HT-29 (cell line): ENCODE measurements at places on chromosomes 3 and 15. TPM values are rescaled to one million over a fixed set of nuclear protein-coding genes. Genes with fewer than 3 reads are reported as not detected.
A peak's percentile ranks its signal among the peaks of the same experiment; 100 is the strongest.

Gene ZBBX
- not detected in 2 replicates for total RNA-seq

Gene CGNL1
- 0.29 and 0.36 TPM in 2 replicates for total RNA-seq

Gene PRRT3
- 0.65 and 0.89 TPM in 2 replicates for total RNA-seq

Gene HSPBAP1
- 3.5 and 4.1 TPM in 2 replicates for total RNA-seq

Gene NXPE3
- total RNA-seq = 1.5 and 3.3 TPM in 2 replicates

Gene SIDT1
- 4.8 and 5.5 TPM in 2 replicates for total RNA-seq

DNA sequence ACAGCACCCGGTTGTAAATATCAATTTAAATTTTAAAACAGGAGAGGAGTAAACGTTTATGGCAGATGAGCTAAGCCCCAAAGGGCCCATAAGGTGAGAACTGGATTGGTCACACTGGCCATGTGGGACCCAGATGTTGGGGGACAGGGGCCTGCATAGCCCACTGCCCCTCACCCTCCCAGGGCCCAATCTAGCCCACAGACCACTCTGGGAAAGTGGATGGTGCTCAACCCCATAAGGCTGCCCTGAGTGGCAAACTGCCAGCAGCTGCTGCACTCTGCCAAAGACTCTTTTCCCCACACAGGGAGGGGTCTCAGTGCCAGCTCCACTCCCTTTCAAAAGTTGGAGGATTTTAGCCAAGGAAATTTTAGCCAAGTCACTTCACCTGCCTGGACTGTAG lies 42.5 kb downstream of the CCDC12 start:
- no peak for DNase-seq

- DNase-seq = no peak
These were observed 83.4 kb upstream of the NANOGP8 start for GRCh38 chr15:35168464-35168863.

DNA sequence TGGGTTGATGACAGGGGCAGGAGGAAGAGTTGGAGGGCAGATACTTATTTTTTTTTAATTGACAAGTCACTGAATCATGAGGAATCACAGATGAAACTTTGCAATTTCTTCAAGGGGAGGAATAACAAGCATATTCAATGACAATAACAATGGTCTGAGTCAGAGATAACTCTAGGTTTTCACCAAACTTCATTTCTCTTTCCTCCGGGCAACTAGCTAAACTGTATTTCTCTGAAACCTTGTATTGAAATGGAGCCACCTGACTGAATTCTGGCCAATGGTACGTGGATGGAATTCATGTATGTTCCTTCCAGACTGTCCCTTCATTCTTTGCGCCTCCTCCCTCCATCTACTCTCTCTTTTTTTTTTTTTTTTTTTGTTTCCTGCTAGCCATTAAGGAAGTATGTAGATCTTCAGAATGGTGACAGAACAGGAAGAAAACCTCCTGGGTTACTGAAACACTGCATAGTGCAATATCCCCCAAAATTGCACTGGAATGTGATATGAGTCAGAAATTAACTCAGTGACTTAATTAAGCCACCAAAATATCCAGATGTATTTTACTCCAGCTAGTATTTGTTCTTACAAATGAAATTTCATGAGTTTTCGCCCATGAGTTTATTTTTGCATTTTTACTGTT lies 495.4 kb downstream of the OTOL1 start:
- DNase-seq = no peak

GRCh38 chr15:43268111-43269105 lies 1.7 kb upstream of the TGM5 start:
- no peak for DNase-seq

DNA sequence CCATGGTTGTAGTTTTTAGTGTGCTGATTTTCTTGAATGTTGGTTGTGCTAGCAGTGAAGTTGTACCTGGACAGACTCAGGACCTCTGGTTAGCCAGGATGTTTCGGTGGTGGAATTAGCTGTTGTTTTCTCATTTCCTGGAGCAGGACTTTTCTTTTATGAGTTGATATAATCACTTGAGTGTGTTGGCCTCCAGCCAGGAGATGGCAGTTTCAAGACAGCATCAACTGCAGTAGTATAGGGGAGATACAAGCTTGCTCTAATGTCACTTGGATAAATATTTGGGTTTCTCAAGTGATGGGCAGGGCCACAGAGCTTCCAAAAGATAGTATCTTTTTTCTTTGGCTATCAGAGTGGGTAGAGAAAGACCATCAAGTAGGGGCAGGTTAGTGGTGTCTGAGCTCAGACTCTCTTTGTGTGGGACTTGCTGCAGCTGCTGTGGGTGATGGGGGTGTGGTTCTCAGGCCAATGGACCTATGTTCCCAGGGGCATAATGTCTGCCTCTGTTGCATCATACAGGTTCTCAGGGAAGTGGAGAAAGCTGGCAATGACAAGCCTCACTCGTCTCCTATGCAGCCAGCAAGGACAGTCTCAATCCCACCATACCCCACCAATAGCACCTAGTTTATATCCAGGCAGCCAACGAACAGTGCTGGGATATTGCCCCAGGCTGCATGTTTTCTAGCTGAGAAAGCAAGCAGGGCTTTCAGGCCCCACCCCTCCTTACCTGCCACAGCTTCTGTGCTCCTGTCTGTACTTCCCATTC lies 14.6 kb upstream of the OR5K2 start:
- DNase-seq = peak; percentile 32

DNA sequence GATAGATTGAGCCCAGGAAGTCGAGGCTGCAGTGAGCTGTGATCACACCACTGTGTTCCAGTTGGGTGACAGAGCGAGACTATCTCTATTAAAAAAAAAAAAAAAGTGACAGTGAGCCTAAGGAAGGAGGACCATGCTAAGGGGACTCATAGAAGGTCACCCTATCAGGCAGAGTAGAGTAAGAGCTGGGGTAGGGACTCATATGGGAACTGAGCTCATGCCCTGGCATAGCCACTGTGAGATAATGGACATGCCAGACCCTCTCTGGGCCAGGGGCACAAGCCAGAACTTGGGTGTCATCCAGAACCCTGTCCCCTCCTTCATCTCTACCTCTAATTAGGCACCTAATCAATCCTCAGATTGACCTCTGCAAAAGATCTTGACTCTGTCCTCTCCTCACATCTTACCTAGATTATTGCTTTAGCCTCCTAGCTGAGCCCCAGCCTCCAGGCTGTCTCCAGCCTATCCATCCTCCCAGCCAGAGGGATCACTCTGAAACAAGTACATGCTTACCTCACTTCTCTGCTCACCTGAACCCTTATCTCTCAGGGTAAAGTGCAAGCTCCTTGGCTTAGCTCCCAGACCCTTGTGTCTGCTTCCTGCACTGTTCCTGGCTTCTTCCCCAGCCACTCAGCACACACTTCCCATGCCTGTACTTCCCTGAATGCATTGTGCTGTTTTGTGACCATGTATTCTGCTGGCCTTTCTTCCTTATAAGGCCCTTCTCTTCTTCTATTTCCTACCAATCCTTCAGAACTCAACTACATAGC lies 76.4 kb downstream of the DAPK2 start:
- peak; percentile 84 for DNase-seq

- DNase-seq = no peak
These were observed 120.9 kb downstream of the SLC9A9 start for GRCh38 chr3:143727391-143727790.

- no peak for DNase-seq
These were observed 22.1 kb downstream of the UBA5 start for GRCh38 chr3:132682201-132682600.

DNA sequence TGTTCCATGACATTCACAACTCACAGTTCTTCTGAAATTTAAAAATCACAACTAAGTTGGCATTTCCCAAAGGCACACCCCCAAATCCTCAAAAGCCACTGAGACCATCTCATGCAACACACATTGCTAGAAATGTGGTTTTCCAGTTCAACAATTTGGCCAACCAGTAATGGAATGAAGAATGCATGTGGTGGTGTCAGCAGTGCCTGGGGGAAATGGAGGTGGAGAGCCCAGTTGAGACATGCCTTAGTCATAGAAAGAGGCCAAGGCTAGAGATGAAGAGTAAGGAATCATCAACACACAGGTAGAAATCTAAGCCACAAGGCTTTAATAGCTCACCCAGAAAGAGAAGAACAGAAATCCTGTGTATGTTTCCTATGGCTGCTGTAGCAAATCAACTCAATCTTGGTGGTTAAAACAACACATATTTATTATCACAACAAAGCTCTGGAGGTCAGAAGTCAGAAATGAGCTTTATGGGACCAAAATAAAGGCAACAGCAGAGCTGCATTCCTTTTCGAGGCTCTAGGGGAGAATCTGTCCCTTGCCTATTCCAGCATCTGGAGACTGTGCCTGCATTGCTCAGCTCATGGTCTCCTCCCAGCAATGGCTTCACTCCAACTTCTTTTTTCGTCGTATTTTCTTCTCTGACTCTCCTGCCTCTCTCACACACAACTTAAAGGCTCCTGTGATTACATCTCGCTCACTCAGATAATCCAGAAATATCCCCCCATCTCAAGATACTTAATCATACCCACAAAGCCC lies 54.0 kb downstream of the SNTN start:
- no peak for DNase-seq

DNA sequence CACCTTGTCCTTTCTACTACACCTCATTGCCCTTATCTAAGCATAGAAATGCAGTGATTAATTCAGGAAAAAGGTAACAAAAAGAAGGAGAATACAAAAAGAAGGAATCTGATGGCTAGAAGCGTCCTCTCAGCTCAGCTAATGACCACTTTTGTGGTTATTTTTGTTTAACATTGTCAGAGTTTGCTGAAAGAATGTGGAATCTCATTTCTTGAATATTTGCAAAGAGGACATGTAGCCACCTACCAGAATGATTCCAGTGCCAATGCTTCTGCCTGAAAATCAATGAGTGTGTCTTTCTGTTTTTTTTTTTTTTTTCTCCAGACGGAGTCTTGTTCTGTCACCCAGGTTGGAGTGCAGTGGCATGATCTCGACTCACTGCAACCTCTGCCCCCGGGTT lies 24.5 kb downstream of the NANOGP8 start:
- no peak for DNase-seq

DNA sequence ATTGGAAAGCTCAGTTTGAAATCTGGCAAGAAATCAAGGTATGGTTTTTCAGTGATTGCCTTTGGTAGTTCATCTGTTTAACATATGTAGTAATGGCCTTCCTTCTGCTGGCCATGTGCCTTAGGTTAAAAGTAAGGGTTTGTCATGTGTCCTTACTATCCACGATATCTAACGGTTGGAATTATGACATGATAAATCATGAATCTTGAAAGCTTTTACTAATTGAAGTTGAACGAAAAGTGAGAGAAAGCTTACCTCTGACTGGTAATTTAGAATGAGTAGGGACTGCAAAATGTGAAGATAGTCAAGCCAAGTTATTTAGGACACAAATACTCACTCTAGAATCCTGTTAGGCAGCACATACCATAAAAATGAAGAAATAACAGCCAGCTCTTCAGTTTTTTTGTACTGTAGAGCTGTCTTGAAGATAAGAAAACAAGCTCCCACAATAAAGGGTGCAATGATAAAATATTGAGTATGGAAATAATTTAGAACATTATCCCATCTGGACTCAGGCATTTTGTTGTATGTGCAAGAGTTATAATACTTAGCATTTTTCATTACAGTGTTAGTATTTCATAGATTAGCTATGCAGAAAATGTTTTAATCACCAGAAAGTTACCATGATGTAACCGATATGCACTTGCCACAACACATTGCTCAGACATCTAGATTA lies 303.4 kb downstream of the ZNF385D start:
- DNase-seq = no peak

DNA sequence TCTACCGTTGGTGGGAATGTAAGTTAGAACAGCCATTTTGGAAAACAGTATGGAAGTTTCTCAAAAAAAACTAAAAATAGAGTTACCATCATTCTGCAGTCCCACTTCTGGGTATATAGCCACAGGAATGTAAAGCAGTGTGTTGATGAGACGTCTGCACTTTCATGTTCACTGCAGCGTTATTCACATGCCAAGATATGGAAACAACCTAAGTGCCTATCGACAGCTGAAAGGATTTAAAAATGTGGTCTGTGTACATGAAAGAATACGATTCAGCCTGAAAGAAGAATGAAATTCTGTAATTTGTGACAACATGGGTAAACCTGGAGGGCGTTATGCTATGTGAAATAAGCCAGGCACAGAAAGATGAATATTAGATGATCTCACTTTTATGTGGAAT lies 157.7 kb downstream of the THSD4 start:
- no peak for DNase-seq

GRCh38 chr3:99720985-99721632 lies 82.7 kb downstream of the COL8A1 start:
- no peak for DNase-seq

DNA sequence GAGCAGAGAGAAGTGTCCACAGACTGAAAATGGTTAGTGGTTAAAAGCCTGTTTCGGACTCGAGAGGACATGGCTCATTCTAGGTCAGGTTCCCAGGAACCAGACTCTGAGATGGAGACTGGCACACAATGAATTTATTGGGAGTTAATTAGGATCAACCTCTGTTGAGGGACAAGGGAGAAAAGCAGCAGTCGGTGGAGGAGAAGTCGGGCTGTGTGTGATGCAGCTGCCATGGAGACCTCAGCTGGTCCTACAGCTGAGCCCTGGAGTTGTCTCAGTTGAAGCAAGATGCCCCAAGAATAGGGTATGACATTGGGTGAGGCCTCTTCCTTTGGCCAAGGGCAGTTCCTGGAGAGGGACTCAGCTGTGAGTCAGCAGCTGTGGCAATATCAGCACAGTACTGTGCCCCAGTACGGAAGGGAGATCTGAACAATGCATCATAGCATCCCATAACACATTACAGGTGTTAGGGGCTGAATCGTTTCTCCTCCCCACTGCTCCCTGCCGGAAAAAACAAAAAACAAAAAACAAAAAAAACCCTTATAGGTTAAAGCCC lies 105.4 kb downstream of the ABHD5 start:
- no peak for DNase-seq

GRCh38 chr3:52246728-52247408 lies 1.3 kb downstream of the PPM1M start:
- no peak for DNase-seq

DNA sequence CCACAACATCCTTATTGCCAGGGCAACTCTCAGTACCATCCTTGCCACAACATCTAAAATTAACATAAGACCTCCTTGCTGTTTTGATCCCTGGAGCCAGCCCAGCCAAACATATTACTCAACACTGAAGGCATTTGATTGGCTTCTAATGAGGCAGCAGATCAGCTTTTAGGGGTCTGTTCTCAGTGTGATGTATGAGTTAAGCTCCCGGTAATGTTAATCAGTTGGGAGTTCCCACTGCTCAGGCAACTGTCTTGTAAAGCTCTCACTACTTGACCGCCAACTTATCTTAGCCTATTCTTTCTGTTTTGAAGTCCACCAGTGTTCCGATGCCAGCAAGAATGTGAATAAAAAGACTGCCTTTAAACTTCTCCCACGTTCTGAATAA lies 158.9 kb downstream of the FOXB1 start:
- DNase-seq = no peak

GRCh38 chr15:63858881-63859280 lies 25.1 kb upstream of the HERC1 start:
- peak; percentile 36 for DNase-seq

GRCh38 chr3:127371334-127371733 lies 83.5 kb upstream of the PRR20G start:
- no peak for DNase-seq

- no peak for DNase-seq
These were observed 38.7 kb downstream of the RTP4 start for GRCh38 chr3:187406927-187407326.

GRCh38 chr3:121641127-121641526 lies 19.6 kb downstream of the HCLS1 start:
- DNase-seq = no peak
